ENCODE measurements at places on chromosomes 5 and 9.

- no peak for DNase-seq
Observed at GRCh38 chr5:165508286-165508685, 2002.9 kb downstream of the MAT2B start.

DNA sequence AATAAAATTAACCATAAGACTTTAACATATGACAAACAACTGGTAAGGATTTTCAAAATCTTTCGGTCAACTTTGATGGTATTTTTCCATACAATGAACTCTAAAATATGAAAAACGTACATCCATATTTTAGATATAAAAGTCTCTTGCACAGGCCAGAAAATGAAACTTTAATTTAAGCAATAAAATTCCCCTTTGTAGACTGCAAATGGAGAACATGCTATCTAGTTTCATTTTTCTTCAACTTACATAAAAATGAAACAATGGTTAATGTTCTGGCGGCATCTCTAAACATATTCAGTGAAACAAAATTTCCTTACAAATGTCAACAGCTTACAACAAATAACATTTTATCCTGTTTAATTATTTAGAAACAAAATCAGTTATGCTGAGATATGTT lies 84.0 kb downstream of the USP20 start:
- DNase-seq: no peak

DNA sequence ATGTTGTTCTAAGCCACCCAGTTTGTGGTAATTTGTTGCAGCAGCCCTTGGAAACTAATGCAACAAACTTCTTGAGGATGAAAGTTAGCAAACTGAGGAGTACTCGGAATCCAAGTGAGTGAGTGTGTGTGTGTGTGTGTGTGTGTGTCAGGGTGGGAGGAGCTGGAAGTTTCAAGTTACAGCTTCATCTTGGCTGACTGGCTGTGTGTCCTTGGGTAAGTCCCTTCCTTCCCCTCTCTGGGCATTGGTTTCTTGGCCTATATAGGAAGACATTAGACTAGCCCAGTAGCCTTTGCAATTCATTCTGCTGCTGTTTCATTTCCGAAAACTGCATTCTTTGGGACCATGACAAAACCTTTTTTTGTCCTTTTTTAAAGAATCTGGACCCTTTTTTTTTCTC lies 157.2 kb downstream of the MELK start:
- no peak for DNase-seq

DNA sequence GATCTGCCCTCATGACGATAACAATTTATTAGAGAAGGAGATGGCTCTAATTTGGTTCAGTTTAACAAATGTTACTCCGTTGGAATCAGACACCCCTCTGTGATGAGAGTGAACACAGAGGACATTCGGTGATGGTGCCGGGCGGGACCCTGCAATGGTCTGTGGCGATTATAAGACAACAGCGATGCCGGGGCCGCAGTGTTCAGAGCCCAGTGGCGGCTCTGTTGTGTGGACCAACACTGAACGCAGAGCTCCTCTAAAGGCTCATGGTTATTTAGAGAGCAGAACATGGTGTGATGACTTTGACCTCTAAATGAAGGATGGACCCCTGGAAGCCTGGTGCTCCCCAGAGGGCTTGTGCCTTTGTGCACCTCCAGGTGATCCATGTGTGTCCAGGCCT lies 21.2 kb downstream of the UBE2QL1 start:
- DNase-seq: no peak

- DNase-seq: no peak
Observed at GRCh38 chr9:70832492-70832891, 288.9 kb downstream of the TRPM3 start.

DNA sequence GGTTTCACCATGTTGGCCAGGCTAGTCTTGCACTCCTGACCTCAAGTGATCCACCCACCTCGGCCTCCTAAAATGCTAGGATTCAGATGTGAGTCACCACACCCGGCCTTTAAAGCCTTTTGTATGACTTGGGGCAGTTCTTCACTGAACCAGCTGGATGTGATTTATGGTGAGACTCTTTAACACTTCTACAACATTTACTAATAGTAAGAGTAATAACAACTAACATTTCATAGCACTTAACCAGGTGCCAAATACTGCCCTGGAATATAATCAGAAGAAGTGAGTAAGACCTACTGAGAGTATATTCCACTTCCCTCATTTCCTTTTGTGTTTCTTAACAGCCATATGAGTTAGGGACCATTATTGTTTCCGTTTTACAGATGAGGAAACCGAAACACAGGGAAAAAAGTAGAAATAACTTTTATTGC lies 10.0 kb downstream of the ZSWIM6 start:
- no peak for DNase-seq

- no peak for DNase-seq
Observed at GRCh38 chr9:81619353-81620001, 69.9 kb downstream of the TLE1 start.

- no peak for DNase-seq
Observed at GRCh38 chr9:135144581-135145170, 57.2 kb downstream of the OLFM1 start.

DNA sequence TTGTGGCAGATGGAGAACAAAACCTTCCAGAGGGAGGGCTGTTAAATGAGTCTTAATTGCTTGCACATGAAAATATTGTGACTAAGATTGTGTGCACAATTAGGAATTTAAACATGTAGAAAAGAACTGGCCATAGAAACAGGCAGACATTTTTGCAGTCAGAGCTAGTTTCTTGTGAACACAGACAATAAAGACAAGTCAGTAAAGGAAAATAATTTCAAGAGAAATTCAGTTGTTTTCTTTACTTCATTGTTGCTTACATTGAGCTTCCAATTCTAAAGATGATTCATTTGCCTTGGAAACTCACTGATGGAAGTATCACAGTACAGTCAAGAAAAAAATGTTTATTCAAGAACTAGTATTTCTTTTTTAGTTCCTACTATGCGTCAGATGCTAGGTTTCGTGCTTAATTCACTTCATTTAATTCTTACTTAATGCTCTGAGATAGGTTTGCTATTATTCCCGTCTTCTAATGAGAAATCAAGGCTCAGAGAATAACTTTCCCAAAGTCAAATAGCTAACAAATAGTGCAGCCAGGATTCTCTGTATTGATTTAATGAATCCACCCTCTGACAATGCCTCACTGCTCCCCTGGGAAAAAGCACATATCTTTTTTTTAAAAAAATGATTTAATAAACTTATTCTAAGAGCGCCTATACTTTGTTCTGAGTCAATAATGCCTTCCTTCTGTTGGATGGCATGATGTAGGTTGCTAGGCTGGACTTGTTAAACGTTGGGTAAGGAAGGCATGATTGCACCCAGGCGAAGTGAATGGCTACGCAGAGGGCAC lies 581.4 kb downstream of the RAB3C start:
- no peak for DNase-seq

GRCh38 chr5:3365501-3366215 lies 230.0 kb upstream of the IRX1 start:
- no peak for DNase-seq

- DNase-seq: no peak
Observed at GRCh38 chr5:150611026-150611425, 29.4 kb upstream of the SYNPO start.

- no peak for DNase-seq
Observed at GRCh38 chr9:136805207-136805740, 2.5 kb upstream of the RABL6 start.

DNA sequence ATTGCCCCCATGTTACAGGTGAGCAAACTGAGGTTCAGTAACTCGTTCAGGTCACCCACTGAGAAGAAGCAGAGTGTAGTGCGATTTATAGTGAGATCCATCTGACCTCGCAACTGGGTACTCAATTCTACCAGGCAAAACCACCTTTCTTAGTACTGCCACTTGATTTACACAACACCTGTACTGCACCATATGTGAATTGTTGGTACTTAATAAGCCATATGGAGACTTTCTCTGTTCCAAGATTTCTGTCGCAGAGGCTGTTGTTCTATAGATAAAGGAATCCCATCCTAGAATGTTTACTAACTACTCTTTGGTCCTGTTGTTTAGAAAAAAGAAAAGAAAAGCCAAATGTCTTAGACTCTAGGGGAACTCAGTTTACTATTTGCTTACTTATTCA lies 287.5 kb downstream of the KCTD16 start:
- no peak for DNase-seq

DNA sequence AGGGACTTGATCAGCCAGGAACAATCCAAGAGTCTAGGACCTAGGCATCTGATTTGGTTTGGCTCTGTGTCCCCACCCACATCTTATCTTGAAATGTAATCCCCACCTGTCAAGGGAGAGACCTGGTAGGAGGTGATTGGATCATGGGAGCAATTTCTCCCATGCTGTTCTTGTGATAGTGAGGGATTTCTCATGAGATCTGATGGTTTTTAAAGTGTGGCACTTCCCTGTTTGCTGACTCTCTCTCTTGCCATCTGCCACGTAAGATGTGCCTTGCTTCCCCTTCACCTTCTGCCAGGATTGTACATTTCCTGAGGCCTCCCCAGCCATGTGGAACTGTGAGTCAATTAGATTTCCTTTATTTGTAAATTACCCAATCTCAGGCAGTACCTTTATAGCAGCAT lies 201.7 kb upstream of the ACTBL2 start:
- no peak for DNase-seq

GRCh38 chr5:171606414-171607024 lies 179.1 kb upstream of the SMIM23 start:
- DNase-seq: no peak

DNA sequence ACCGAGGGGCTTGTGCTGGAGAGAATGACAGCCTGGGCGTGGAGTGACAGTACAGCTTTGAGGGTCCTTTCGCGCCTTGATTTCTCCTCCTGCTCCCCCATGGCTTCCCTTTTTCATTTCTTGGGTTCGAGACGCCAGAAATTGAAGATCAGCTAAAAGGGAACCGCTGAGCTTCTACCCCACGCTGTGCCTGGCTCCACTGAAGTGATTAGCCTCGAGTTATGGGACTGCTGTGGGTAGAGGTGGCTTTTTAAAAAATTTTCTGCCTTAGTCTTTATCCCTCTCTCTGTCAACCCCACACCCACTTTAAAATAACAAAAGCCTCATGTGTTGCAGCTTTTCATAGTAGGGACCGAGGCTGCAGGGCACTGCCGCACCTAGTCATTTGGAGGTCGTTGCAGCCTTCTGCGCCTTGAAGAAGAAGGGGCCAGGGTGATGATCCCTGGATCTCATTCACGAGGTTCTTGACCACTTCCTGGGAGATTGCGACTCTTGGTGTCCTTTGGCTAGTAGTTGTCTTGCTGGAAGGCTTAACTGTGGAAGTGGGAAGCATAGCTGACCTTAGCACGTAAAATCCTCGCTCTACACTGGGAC lies 603 bp downstream of the PPIP5K2 start:
- peak; percentile 26 for DNase-seq

GRCh38 chr9:38644601-38645000 lies 24.2 kb upstream of the ANKRD18A start:
- DNase-seq: no peak

DNA sequence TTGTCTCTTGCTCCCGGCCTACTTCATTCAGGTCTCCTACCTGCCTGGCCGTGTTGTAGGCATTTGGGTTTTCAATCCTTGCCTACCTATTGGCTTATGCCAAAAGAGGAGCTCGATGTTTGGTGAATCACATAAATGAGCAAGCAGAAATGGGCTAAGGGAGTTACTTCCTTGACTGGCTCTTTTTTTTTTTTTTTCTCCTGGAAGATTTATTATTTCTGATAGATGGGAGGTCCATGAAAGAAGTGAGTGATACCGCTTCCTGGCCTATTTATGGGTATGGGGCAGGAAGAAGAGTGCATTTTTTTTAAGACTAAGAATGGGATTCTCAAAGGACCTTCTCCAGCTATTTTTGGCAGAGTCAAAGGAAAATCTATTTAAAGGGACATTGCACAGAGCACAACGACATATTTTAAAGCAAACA lies 294.1 kb downstream of the ARHGAP26 start:
- no peak for DNase-seq

GRCh38 chr5:17219469-17219868 lies 2.0 kb downstream of the BASP1 start:
- no peak for DNase-seq

GRCh38 chr9:87099407-87099806 lies 152.1 kb upstream of the GAS1 start:
- DNase-seq: no peak

GRCh38 chr9:134800791-134801339 lies 79.7 kb upstream of the FCN2 start:
- no peak for DNase-seq

- DNase-seq: no peak
Observed at GRCh38 chr5:1555011-1555807, 31.4 kb upstream of the LPCAT1 start.

GRCh38 chr5:180816608-180817534 lies 14.3 kb upstream of the MGAT1 start:
- DNase-seq: no peak
